ENCODE measurements at places on chromosomes 12 and 14.

DNA sequence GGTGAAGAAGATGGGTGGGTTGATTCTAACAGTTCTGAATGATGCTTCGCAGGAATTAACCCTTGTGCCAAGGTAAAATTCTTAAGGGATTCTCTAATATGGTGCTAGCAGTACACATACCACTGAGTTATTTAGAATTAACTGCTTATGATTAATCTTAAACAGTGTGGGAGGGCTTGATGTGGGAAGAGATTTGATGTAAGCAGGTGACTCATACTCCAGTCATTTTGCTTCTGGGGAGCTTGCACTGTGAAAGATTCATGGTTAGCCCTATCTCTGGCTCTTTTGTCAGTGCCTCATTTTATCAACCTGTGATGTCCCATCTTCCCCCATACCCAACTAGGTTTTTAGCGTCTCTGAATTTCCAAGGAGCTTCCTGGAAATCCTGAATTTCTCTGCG lies 83.8 kb downstream of the NRXN3 start:
- no peak overlapping the region for H3K4me3 ChIP-seq
- H3K4me1 ChIP-seq: no peaks in the 10 kb centered on the region
- no peak overlapping the region for H3K27ac ChIP-seq
- no peaks in the 10 kb centered on the region for H3K36me3 ChIP-seq

- H3K27me3 ChIP-seq: no peaks in the 10 kb centered on the region
- H3K27ac ChIP-seq: no peak overlapping the region
- no peak overlapping the region for H3K4me3 ChIP-seq
- no peaks in the 10 kb centered on the region for H3K4me1 ChIP-seq
- H3K36me3 ChIP-seq: no peaks in the 10 kb centered on the region
These were observed 13.8 kb downstream of the BICD1 start for GRCh38 chr12:32120419-32120818.

DNA sequence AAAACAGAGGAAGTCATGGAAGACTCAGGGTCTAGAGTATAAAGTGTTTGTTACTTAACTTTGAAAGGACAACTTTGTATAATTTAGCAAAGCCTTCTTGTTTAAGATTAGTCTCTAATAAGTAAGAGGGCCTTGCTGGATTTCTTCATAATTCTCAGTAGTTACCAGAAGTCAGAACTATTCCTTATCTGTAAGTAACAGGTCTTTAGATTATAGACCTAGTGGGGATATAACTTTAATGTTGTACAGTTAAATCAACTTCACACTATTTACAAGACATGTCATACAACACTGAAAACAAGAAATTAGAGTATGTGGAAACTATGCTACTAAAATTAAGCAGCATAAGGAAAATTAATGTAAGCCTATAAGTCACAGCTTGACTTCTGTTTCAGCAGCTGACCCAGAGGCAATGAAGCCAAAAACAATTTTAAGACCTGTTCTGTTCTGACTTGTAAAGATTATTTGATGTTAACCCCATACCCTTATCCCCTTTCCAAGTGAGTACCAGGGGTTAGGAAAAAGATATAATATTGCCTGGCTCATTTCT lies 398.3 kb downstream of the RAD51B start:
- H3K4me3 ChIP-seq: no peak overlapping the region
- no peak overlapping the region for H3K27ac ChIP-seq
- DNase-seq: no peak
- no peaks in the 10 kb centered on the region for H3K27me3 ChIP-seq

GRCh38 chr12:29159661-29160060 lies 10.6 kb downstream of the FAR2 start:
- no peaks in the 10 kb centered on the region for H3K36me3 ChIP-seq
- peaks cover 12% of the 10 kb centered on the region for H3K4me1 ChIP-seq
- no peak for DNase-seq

DNA sequence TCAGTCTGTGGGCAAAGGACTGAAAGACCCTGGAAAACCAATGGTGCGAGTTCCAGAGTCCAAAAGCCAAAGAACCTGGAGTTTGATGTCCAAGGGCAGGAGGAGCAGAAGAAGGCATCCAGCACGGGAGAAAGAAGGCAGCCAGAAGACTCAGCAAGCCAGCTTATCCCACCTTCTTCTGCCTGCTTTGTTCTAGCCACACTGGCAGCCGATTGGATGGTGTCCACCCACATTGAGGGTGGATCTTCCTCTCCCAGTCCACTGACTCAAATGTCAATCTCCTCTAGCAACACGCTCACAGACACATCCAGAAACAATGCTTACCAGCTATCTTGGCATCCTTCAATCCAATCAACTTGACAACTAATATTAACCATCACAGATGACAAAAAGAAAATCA lies 57.2 kb upstream of the CAPRIN2 start:
- no peaks in the 10 kb centered on the region for H3K4me1 ChIP-seq
- H3K36me3 ChIP-seq: no peaks in the 10 kb centered on the region

- no peaks in the 10 kb centered on the region for H3K27me3 ChIP-seq
- H3K36me3 ChIP-seq: no peaks in the 10 kb centered on the region
- no peak for DNase-seq
- H3K27ac ChIP-seq: no peak within 1 kb of the TSS
- no peak within 1 kb of the TSS for H3K4me3 ChIP-seq
These were observed at the start of gene TMTC1 for GRCh38 chr12:29783773-29784666. Gene TMTC1 (minus strand): TSS chr12:29783942. CDS start chr12:29783751, 191 bp downstream.

DNA sequence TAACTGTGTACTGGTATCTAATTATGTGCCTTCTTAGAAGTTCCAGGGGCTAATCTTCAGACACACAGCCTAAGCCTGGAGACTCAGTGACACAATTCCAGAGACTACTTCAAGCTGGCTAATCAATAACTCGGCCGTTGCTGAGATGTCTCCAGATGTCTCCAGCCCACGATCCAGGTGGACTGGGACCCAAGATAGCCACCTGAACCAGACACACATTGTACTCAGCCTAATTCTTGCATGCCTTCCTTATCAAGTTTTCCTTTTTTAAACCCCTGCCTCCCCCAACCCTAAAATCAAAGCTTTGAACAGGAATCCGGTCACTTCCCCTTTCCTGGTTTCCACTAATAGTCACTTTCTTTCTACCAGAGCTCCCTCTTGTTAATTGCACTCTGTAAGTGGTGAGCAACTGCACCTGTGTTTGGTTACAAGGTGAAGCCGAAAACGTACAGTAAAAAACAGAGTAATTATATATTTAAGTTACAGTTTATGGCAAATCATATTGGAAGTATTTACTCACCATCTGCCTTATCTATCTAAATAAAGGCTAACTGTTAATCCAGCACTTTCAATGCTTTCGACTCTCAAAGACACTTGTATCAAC lies 39.8 kb upstream of the PTGDR start:
- H3K27me3 ChIP-seq: no peaks in the 10 kb centered on the region
- H3K4me3 ChIP-seq: no peak overlapping the region
- no peaks in the 10 kb centered on the region for H3K36me3 ChIP-seq

DNA sequence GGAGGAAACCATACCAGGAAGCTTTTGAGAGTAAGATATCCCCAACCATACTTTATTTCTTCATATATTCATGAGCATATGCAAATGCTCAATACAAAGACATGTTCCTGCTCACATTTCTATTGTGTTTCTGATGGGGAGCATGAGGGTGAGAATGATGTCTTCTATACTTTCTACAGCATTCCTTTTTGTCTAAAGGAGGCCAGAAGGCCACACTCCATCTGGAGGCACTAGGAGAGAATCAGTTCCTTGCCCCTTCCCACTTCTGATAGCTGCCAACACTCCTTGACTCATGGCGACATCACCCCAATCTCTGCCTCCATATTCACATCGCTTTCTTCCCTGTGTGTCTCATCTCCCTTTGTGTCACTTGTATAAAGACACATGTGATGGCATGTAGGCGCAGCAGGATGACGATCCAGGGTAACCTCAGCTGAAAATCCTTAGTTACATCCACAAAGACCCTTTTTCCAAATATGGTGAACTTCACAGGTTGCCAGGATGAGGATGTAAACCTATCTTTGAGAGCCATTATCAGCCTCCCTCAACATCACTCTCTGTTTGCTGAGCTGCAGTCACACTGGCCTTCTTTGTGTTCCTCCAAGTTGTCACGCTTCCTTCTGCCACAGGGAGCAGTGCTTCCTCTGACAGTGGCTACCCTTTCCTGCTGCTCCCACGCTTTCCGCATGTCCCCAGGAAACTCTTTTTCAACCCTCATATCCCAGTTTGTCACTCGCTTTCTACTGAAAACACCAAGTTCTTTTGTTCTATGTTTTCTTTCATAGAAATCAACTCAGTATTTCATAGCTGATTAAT lies 96.9 kb downstream of the STXBP6 start:
- H3K27ac ChIP-seq: no peak overlapping the region
- no peaks in the 10 kb centered on the region for H3K27me3 ChIP-seq
- DNase-seq: no peak
- no peaks in the 10 kb centered on the region for H3K36me3 ChIP-seq
- H3K4me1 ChIP-seq: no peaks in the 10 kb centered on the region

DNA sequence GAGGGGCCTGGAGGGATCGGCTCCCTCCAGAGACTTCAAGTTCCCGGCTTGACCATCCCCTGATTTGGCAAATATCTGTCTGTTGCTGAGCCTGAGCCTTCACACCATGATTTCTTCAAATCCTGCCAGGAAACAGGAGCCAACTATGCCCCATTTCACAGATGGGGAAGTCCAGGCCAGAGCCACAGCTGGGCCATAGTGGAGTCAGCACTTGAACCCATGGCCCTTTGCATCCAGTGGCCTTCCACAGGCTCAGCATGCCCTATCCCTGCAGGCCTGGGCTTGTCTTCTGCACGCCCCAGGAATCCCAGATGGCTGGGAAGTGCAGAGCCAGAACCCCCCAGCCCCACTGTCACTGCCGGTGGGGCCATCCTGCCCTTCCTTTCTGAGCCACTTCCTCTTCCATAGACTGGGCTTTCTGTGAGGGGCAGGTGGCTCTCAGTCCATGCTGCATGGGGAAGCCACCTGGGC lies 44.9 kb downstream of the CYP46A1 start:
- peaks cover 7% of the 10 kb centered on the region for H3K27me3 ChIP-seq
- DNase-seq: no peak
- no peak overlapping the region for H3K4me3 ChIP-seq

DNA sequence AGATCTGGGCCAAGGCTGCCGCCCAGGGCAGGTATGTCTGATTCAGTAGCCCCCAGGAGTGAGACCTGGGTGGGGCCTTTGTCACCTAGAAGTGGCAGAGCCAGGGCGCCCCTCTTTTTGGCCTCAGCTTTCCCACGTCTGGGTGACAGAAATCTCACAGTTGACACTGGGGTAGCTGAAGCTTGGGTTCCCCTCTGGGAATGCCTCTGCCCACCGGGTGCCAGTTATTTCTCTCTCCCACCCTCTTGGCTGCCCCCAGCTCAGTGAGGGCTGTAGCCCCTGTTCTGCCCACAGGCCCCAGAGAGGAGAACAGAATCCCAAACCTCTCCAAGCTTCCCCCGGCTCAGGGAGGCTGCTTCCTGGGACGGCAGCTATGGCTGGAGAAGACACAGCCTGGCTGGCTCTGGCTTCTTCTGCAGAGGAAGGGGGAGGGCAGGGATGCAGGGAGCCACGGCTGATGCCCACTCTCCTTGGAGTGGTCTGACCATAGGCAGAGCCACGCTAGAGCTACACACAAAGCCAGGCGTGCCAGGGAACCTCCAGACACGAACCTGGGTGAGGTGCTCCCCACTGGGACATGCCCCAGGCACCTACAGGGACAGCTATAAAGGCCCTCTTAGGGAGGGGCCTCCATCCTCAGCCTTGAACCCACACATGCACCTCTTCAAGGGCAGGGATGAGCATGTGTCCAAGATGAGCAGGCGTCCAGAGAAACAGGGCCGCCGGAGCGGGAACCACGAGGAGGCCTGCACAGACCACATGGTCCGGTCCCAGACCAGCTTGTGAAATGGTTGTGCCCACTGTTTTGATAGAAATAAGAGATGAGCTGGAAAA lies 51.7 kb downstream of the BEGAIN start:
- peaks cover 53% of the 10 kb centered on the region for H3K4me1 ChIP-seq
- no peak overlapping the region for H3K4me3 ChIP-seq
- H3K36me3 ChIP-seq: no peaks in the 10 kb centered on the region
- H3K27ac ChIP-seq: peak overlapping the region; percentile 78

GRCh38 chr12:44294649-44295048 lies 458.8 kb downstream of the TMEM117 start:
- H3K4me3 ChIP-seq: no peak overlapping the region
- no peak for DNase-seq
- no peaks in the 10 kb centered on the region for H3K36me3 ChIP-seq
- no peaks in the 10 kb centered on the region for H3K27me3 ChIP-seq
- no peaks in the 10 kb centered on the region for H3K4me1 ChIP-seq

DNA sequence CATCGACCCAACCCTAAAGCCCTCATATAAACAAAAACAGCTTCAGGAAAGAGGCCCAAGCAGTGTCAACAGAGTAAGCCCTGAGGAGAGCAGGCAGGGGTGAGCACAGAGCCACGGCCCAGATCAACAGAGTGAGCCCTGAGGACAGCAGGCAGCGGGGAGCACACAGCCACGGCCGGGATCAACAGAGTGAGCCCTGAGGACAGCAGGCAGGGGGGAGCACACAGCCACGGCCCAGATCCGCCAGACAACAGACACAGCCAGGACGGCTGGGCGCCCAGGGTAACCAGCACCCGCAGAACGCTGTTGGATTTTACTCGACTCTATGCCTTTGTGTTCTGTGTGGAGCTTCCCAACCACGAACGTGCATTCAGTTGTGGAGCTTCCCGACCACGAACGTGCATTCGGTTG lies 15.0 kb downstream of the CCDC85C start:
- peaks cover 19% of the 10 kb centered on the region for H3K4me1 ChIP-seq
- peak overlapping the region; percentile 37 for H3K27ac ChIP-seq
- H3K4me3 ChIP-seq: no peak overlapping the region

- H3K4me3 ChIP-seq: no peak overlapping the region
- DNase-seq: no peak
- H3K27me3 ChIP-seq: no peaks in the 10 kb centered on the region
- H3K27ac ChIP-seq: no peak overlapping the region
- peaks cover 80% of the 10 kb centered on the region for H3K36me3 ChIP-seq
- peaks cover 32% of the 10 kb centered on the region for H3K4me1 ChIP-seq
These were observed 5.6 kb upstream of the GAPDH start for GRCh38 chr12:6528539-6529235.
